Fibroblast of skin of right biceps (primary cell): ENCODE measurements at places on chromosomes 3 and 15.

- DNase-seq: no peak
Measured at GRCh38 chr3:157406394-157406793, 30.3 kb upstream of the PTX3 start.

GRCh38 chr3:116057400-116058006 is 387.8 kb downstream of the LSAMP start:
- peak; percentile 56 for DNase-seq

- peak; percentile 65 for DNase-seq
Measured at GRCh38 chr3:27596334-27596841, 112.2 kb upstream of the SLC4A7 start.

DNA sequence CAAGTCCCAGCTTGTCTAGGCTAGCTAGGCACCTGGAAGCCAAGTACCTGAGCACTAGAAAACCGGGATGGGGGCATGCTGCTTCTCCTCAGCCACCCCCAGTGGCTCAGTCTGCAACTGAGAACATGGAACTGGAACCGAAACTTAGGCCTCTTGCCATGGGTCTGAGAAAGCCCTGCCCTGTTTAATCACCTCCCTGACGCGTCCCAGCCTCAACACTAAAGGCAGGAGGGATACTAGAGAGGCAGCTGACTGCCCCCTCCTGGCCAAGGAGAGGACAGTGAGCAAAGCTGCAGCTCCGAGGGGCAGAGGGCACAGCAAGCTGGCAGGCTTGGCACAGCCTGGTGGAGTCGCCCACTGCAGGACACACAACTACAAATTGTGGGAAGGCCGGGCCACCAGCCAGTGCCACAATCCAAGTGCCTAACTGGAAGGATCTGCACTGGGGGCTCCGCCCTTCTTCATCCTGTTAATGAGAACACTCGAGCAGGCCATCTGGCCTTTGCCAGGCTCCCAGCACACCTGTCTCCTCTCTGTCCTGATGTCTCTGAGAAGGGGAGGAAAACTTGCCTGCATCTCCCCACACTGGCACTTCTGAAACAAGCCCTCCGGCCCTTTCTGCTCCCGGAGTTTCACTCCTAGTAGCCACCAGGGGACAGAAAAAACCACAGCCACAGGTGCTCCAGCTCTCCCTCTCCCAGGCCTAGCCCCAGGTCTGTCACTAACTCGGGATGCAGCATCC is 53.7 kb downstream of the BDH1 start:
- peak; percentile 65 for DNase-seq

- DNase-seq: peak; percentile 36
Measured at GRCh38 chr3:49807431-49808114, 4.5 kb downstream of the INKA1 start.

DNA sequence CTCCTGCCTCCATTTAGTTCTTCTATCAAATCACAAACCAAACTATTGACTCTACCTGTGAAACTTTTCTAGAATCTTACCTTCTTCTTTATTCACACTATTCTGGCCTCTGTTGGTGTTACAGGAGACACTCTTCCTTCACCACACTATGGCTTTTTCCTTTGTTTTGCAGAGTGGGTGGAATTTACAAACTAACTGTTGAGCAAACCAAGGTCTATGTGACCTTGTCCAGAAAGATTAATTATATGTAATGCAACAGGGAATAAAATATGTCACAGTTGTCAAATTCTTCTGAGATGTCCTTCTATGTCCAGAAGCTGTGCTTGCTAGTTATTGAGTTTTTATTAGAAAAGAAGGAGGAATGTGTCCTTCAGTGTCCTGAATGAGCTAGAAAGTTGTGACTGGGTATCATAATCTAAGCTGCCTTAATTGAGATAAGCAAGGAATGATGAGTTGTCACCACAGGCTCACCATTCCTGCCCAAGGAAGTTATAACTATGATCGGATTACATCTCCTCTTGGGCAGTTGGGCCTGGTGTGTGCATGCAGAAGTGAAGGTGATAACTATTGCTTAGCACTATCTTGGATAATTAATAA is 21.7 kb downstream of the ARL14 start:
- peak; percentile 18 for DNase-seq

GRCh38 chr3:11240496-11240895 is 31.7 kb upstream of the ATG7 start:
- DNase-seq: no peak

GRCh38 chr3:10937141-10937825 is 55.3 kb upstream of the SLC6A1 start:
- no peak for DNase-seq
